ENCODE measurements at places on chromosomes 1 and 21. TPM values are rescaled to one million over a fixed set of nuclear protein-coding genes. Genes with fewer than 3 reads are reported as not detected.

CNKSR1 gene
- polyA plus RNA-seq: 0.81 TPM

IL19 gene
- polyA plus RNA-seq: not detected

MAP1LC3C gene
- 19.3 TPM for polyA plus RNA-seq

FAM131C gene
- polyA plus RNA-seq: 0.20 TPM

CR1 gene
- 0.50 TPM for polyA plus RNA-seq

SORT1 gene
- polyA plus RNA-seq: 24.1 TPM

GRCh38 chr1:208189716-208190115, 54.5 kb downstream of the PLXNA2 start:
- no peak for DNase-seq

DNA sequence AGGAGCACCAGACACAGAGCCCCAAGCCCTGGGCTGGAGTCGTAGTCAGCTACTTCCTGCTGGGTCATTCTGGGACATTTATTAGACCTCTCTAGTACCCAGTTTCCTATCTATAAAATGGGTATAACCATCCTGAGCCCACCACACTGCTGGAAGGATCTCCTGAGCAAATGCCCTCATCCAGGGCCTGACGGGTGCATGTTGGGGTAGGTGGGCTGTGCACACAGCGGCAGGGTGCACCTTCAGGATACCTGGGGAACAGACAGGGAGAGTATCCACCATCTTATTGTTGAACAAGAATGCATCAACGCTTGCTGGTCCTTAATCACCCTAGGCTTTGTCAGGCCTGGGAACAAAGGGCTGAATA, 191.0 kb downstream of the HIVEP3 start:
- DNase-seq: no peak

DNA sequence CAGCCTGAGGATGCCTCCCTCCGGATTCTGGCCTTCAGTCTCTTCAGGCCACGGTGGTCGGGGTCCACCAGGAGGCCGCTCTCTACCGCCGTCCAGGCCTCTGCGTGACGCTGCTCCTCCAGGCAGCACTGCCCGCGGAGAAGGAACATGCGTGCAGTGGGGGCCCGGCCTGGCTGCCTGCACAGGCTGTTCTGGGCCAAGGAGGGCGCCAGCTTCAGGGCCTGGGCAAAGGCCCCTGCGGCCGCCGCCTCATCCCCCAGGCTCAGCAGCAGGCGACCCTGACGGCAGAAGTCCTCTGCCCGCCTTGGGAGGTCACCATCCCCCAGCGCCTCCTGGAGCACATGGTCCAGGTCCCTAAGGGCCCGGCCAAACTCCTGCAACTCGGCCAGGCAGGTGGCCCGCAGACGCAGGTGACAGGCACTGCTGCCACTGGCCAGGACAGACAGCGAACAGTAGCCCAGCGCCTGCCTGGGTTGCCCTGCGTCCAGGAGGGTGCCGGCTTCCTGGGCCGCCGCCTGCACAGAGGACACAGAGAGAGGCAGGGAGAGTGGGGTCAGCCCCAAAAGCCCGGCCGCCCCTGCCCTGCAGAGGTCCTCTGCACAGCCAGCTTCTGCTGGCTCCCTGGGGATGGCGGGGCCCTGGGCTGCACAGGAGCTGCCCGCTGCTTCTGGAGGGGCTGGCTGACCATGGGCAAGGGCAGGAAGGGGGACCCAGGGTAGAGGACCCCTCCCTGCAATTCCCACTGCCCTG, 8.7 kb upstream of the MMEL1 start:
- DNase-seq: no peak

- no peak for DNase-seq
Observed at GRCh38 chr1:221972276-221973235, 230.7 kb upstream of the DUSP10 start.

DNA sequence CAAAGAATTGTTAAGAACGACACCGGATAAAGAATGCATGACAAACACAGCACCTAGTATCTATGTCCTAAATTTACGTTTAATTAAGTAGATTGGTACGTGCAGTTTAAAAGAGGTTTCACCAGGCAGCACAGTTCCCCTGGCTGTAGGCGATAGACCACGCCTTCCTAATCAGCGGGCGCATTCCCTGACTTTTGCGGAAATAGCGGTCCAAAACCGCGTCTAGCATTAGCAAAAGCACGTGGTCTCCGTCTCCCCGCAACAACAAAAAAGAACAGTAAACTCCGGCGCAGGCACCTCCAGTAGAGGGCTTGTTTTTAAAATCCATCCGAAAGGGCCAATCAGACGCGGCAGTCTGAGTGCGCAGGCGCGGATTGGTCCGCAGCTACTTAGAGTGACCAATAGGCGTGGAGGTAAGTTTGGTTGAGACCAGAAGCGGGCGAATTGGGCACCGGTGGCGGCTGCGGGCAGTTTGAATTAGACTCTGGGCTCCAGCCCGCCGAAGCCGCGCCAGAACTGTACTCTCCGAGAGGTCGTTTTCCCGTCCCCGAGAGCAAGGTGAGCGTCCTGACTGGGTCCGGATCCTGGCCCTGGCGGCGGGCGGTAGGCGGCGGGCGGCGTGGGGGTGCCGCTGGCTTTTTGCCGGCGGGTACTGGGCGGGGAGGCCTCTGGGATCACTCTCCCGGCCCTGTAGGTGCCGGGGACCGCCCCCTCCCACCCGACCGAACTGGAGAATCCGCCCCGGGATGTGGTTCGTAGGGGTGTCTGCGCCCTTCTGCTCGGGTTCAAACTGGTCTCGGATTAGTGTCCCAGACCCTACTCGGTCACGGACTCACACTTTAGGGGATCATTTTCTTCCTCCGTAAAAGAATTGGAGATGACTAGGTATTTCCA, at the start of gene CENPF:
Gene CENPF (plus strand): TSS at position 432 of the 894 bp plus-strand sequence. CDS start 10,560 bp downstream, outside the sequence.
- peak; percentile 99 for DNase-seq

GRCh38 chr21:46183910-46184624, at the start of gene SPATC1L:
TSS of gene SPATC1L (minus strand) at chr21:46184459. CDS start at chr21:46182816, 1,643 bp downstream.
- peak; percentile 91 for DNase-seq

DNA sequence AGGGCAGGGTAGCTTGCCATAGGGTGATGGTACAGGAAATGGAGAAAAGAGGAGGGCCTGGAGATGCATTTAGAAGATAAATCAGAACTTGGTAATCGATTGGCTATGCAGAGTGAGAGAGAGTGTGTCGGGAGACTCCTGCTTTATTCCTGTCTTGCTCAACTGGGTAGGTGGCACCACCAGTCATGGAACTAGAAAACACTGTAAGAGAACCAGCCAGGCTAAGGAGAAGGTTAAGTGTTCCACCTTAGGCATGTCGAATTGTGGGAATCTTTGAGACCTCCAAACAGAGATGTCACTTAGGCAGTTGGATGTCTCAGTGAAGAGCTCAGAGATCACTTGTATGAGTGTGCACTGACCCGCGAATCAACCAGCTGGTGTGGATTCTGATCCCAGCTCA, 28.7 kb upstream of the RD3 start:
- no peak for DNase-seq

DNA sequence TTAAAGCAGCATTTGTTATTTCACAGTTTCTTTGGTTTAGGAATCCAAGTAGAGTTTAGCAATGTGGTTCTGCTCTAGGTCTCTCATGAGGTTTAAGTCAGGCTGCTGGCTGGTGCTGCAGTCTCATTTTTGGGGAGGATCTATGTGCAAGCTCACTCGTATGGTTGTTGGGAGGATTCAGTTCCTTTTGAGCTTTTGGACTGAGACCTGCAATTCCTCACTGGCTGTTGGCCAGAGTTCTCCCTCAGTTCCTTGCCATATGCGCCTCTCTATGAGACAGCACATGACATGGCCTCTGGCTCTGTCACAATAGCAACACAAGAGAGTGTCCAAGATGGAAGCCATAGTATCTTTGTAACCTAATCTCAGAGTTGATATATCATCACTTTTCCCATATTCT, 91.0 kb downstream of the OLFML2B start:
- DNase-seq: peak; percentile 49

DNA sequence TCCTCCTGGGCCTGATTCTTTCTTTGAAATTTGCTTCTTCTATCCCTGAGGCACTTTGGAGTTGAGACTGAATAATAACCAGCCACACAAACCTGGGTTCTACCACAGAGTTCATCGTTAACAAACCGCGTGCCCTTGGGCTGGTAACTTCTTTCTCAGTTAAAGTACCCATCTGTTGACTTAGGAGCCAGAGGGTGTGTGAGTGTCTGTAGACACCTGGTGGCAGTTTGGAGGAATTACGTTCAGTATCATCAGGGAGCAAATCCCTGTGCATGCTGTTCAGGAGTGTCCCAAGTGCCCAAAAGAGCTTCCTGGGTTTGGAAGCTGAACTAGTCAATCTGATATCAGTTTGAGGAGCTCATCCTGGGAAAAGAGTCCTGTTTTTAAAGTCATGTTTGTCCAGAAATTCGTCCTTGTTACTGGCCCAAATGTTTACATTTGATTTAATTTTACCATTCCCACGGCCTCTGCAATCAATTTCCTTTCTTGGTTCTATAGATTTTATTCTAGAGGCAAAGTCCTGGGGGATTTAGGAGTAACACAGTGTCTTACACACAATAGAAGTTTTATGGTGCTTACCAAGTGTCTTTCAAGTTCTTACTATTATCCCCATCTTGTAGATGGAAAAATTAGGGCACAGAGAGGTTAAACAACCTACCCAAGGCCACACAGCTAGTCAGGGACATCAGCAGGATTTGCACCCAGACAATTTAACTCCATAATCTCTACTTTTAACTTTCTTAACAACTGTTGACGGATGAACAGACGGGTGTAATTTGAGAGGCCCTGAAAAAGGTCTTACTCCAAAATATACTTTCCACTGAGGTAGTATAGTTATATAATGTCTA, 26.7 kb upstream of the RPTN start:
- DNase-seq: peak; percentile 39

DNA sequence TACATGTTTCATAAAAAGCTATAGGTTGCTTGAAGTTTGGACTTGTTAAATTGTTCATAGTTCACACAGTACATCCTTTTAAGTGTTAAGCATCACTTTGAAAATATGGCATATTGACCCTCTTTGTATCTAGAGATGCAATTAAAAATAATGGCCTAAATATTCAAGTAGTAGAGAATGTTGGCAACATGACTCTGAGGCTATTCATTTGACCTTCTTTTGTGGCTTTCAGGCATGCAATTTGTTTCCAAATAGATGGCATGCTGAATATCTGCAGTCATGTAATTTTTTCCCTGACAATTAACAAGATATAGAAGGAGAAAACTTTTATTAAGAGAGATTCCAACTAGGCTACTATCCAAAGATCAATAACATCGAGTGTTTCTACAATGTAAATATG, 230.5 kb upstream of the ZRANB2 start:
- DNase-seq: no peak

GRCh38 chr1:153573351-153573750, 7.7 kb upstream of the S100A2 start:
- DNase-seq: no peak

All from muscle of leg (tissue), 16 donors.